Common myeloid progenitor, CD34-positive (primary cell): ENCODE measurements at places on chromosomes 5 and 9.
A peak's percentile ranks its signal among the peaks of the same experiment; 100 is the strongest.

DNA sequence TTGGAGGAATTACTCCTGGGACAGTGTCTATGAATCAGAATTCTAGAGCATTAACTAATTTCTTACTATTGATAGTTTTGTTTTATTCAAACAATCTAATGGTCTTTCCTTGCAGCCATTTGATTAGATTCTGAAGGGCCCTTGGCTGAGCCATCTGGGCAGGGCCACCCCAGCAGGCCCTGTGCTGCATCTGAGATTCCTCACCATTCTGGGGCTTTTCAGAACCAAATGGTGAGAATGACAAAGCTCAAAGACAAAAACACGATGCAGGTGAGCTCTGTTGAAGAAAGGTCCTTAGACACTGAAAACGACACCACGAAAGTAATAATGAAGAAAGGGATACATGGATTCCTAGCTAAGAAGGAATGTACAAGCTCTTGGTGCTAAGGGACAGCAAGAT lies 321.0 kb upstream of the IRX4 start:
- no peak for DNase-seq

GRCh38 chr9:134895097-134895496 lies 14.5 kb downstream of the FCN2 start:
- no peak for DNase-seq

DNA sequence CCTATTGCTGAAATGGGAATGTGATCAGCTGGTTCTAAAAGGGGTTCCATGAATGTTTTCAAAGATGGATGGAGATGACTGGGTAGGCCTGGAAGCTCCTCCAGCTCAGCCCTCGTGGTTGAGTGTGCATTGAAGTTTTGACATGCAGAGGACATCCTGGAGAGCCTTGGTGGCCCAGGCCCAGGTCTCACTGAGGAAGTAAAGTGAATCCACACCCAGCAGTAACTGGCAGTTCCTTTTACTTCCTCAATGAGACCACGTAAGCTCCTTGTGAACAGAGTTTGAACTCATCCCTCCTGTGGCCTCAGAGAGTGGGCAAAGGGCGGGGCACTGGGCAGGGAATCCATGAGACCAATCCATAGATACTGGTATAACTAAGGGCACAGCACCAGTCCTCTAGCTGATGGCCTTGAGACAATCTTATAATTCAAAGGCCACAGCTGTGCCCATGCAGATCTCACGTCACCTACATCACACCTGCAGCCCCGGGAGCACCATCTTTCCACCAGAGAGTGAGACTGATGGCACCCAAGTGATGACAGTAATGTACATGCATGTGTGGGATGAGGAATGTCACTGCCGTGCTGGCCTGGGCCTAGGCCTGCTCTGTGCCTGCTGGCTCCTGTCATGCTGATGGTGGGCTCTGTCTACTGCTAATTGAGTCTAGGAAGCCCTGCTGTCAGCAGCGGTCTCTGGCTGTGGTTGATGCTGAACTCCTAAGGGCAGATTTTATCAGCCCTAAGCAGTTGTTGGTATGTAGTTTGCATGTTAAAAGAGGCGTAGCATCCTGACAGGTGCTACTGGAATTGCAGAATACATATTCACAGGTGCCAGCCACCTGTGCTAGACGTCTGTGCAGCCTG lies 257.8 kb downstream of the FSTL4 start:
- DNase-seq, result no peak

DNA sequence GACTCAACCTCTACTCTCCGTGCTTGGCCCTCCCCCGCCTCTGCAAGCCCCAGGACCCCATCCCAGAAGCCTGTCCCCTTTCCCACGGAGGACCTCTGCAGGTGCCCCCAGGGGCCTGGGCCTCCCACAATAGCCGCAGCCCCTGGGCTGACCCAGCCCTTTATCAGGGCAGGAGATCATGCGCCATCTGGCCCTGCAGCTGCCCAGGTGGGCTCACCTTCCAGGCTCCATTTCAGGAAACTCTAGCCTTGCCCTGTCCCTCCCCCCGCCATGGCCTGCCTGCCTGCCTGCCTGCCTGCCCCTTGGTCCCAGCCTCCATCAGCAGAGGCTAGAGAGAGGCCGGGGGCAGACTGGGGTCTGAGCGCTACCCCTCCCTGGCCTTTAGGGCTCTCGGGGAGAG lies 48.7 kb downstream of the ASS1 start:
- no peak for DNase-seq

- DNase-seq, result no peak
Measured at GRCh38 chr5:27011274-27011673, 27.1 kb downstream of the CDH9 start.

DNA sequence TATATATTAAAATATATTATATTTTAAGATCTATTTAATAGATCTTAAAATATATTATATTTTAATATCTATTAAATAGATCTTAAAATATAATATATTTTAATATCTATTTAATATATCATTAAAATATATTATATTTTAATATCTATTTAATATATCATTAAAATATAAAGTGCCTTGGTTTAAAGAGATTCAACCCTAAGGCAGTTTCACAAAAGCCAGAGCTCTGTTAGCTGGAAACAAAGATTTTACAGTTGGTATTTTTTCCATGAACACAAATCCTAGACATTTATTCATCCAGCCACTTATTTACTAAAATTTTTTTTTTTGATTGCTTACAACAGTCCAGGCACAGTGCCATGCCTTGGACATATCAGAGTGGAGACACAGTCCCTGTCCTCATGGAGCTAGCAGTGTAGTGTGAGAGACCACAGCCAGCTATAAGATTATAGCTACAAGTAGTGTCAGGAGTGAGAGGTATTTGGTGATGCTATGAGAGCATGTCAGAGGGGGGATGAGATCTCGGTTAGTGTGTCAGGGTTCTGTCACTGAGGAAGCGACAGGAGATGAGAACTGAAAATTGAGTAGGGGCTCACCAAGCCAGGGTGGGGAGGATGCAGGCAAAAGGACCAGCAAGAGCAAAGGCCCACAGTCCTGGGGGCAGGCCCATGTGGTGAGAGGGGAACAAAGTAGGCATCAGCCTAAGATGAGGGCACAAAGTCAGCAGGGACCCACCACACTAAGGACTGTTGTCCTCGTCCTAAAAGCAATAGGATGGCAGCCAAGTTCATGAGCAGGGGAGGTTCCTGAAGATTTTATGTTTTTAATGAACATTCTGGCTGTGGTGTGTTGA lies 74.5 kb downstream of the FBXO38 start:
- DNase-seq, result peak; percentile 9

- DNase-seq, result no peak
Measured at GRCh38 chr5:180563994-180564393, 27.3 kb downstream of the SCGB3A1 start.

DNA sequence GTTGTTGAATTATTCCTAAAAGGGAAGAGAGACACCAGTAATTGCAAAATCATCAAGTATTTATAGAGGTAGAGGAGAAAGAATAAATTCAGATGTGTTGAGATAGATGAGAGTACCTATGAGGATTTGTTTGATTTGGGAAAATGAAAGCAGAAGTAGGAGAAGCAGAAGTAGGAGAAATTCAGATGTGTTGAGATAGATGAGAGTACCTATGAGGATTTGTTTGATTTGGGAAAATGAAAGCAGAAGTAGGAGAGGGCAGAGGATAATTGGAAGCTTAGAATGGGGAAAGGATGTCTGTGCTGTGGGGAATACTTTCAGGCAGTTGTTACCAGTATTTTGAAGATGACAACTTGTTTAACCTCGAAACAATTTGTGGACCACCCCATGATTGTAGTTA lies 35.1 kb upstream of the ZCCHC7 start:
- DNase-seq, result no peak

- peak; percentile 28 for DNase-seq
Measured at GRCh38 chr5:65866837-65867521, 59.4 kb upstream of the ERBIN start.

DNA sequence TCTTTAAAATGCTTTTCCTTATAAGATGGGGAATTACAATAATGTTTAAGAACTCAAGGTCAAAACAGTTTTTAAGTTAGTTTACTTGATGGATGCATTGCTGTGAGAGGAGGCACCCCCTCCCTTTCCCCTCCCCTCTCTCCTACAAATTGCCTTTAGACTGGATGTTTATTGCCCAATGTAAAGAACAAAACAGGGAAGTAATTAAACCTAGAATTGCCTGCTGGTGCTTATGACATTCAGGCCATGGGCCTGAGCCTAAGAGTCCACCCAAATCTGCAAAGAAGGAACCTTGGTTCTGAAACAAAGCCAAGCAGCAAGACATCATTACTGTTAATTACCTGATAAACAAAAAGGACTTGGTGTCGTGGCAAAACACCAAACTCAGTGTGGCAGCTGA lies 630.3 kb downstream of the ISL1 start:
- no peak for DNase-seq

GRCh38 chr9:76699971-76700370 lies 64.3 kb upstream of the PCA3 start:
- peak; percentile 23 for DNase-seq
